Naive thymus-derived CD8-positive, alpha-beta T cell (primary cell): ENCODE measurements at places on chromosomes 5 and 9. TPM values are rescaled to one million over a fixed set of nuclear protein-coding genes. Genes with fewer than 3 reads are reported as not detected.

GRCh38 chr9:72675586-72675985 lies 154.2 kb downstream of the TMC1 start:
- H3K27ac ChIP-seq, result no peak overlapping the region
- no peaks in the 10 kb centered on the region for H3K4me1 ChIP-seq
- no peaks in the 10 kb centered on the region for H3K27me3 ChIP-seq
- no peak overlapping the region for H3K4me3 ChIP-seq
- DNase-seq, result no peak

- peak overlapping the region; percentile 88 for H3K27ac ChIP-seq
- no peak for DNase-seq
- H3K4me1 ChIP-seq, result peaks cover 64% of the 10 kb centered on the region
- no peaks in the 10 kb centered on the region for H3K36me3 ChIP-seq
Measured at GRCh38 chr5:151092762-151093161, 11.9 kb upstream of the TNIP1 start.

GRCh38 chr5:31355337-31355736 lies 161.9 kb downstream of the CDH6 start:
- H3K4me1 ChIP-seq, result no peaks in the 10 kb centered on the region
- no peak overlapping the region for H3K27ac ChIP-seq
- DNase-seq, result no peak
- H3K4me3 ChIP-seq, result no peak overlapping the region
- H3K36me3 ChIP-seq, result no peaks in the 10 kb centered on the region

GRCh38 chr5:1106385-1107166 lies 5.3 kb downstream of the SLC12A7 start:
- peak; percentile 52 for DNase-seq
- H3K36me3 ChIP-seq, result peaks cover 2% of the 10 kb centered on the region
- H3K4me1 ChIP-seq, result peaks cover 90% of the 10 kb centered on the region

GRCh38 chr9:130235558-130236435 lies 29.8 kb upstream of the HMCN2 start:
- H3K4me3 ChIP-seq, result peak overlapping the region; percentile 59
- H3K27ac ChIP-seq, result no peak overlapping the region
- DNase-seq, result peak; percentile 67
- H3K4me1 ChIP-seq, result peaks cover 4% of the 10 kb centered on the region
- no peaks in the 10 kb centered on the region for H3K36me3 ChIP-seq

DNA sequence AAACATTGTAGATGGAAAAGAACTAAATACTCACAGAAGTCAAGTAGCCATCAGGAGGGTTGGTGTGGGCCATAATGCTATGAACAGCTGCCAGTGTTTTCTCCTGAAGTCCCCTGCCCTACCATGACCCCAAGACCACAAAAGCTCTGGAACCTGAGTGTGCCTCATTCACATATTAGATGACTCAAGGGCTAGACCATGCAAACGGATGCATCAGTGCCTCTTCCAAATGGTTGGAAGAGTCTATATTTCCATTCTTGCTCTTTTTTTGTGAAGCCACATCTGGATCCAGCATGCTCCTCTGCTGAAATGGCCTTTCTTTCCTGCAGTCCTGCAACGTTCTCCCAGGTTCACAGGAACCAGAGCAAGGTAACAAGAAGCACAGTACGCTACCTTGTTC lies 136.6 kb upstream of the EPB41L4A start:
- H3K27me3 ChIP-seq, result peaks cover 2% of the 10 kb centered on the region
- DNase-seq, result no peak
- no peaks in the 10 kb centered on the region for H3K4me1 ChIP-seq
- H3K4me3 ChIP-seq, result no peak overlapping the region

DNA sequence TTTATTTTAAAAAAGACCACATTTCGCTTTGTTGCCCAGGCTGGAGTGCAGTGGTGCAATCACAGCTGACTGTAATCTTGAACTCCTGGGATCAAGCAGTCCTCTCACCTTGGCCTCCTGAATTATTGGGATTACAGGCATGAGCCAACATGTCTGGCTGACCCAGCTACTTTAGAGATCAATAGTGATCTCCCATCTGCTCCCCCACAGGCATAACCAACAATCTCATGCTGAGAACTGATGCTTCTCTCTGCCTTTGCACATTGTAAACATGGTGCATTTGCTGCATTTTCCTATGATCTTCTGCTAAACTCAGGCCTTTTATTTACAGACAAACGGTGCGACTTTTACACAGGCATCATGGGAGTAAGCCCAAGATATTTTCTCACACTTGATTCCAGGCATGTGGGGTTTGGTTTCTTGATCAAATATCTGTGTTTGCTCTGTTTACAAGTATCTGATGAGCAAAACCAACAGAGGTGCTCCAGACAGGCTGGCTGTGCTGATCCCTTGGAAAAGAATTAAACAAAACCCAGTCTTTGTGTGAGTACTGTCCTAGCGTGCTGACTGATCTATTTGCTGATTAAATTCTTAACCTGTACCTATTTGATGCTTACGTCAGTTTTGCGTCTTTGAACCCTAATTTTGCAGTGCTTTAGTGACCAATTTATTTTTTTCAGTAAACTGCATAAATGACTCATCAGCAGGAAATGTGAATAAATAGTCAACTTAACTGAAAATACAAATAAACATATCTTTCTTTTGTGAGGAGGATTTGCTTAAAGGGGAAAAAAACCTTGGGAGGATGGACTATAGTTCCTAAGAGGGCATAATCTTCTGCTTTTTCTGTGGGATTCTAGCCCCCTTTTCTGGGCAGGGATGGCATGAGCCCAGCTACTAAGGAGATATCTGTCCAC lies 191.7 kb upstream of the NR3C1 start:
- no peaks in the 10 kb centered on the region for H3K4me1 ChIP-seq
- no peak overlapping the region for H3K4me3 ChIP-seq
- no peak overlapping the region for H3K27ac ChIP-seq

DNA sequence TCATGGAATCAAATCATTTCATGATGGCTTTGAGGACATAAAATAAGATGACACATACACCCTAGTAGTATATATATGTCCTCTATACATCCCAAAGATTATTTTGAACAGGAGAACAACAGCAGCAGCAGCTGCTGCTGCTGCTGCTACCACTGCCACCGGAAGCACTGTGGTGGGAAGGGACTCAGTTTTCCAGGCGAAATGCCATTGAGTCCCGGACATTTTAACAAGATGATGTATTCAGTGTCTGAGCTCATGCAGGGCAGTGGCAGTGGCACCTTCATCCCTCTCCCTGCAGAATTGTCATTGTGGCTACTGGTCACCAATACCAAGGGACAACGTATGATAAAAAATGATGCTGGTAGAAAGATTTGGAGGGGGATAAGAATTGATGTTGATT lies 151.3 kb downstream of the CHSY3 start:
- no peak overlapping the region for H3K27ac ChIP-seq
- no peak overlapping the region for H3K4me3 ChIP-seq
- no peaks in the 10 kb centered on the region for H3K36me3 ChIP-seq
- no peak for DNase-seq
- no peaks in the 10 kb centered on the region for H3K4me1 ChIP-seq

- DNase-seq, result no peak
- no peaks in the 10 kb centered on the region for H3K36me3 ChIP-seq
- no peaks in the 10 kb centered on the region for H3K4me1 ChIP-seq
- no peak overlapping the region for H3K27ac ChIP-seq
Measured at GRCh38 chr5:27479859-27480258, 441.5 kb upstream of the CDH9 start.

DNA sequence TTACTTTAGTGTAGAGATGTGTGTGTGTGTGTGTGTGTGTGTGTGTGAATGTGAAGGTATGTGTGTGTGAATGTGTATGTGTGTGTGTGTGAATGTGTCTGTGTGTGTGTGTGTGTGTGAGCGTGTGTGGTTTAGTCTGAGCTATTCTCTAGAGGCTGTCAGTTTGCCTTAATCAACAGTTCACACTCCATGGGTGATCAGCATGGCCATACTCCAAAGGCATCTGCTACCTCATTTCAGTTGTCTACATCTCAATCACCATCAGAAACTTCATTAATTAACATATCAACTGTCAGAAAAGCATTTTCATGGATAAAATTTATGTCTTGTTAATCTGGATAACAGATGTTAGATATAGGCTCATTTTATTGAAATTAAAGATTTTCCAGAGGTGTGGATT lies 103.1 kb upstream of the PTPN3 start:
- peaks cover 6% of the 10 kb centered on the region for H3K27me3 ChIP-seq
- DNase-seq, result no peak
- H3K4me1 ChIP-seq, result no peaks in the 10 kb centered on the region
- H3K36me3 ChIP-seq, result no peaks in the 10 kb centered on the region
- H3K4me3 ChIP-seq, result no peak overlapping the region

GRCh38 chr5:133406977-133407632 lies 205.2 kb downstream of the FSTL4 start:
- no peaks in the 10 kb centered on the region for H3K36me3 ChIP-seq
- no peak overlapping the region for H3K4me3 ChIP-seq
- H3K4me1 ChIP-seq, result no peaks in the 10 kb centered on the region
- no peak overlapping the region for H3K27ac ChIP-seq
- DNase-seq, result no peak

- H3K36me3 ChIP-seq, result peaks cover 2% of the 10 kb centered on the region
- H3K4me1 ChIP-seq, result peaks cover 9% of the 10 kb centered on the region
- DNase-seq, result no peak
- peaks cover 25% of the 10 kb centered on the region for H3K27me3 ChIP-seq
- no peak overlapping the region for H3K4me3 ChIP-seq
Measured at GRCh38 chr9:19554529-19554928, 145.7 kb downstream of the ACER2 start.

DNA sequence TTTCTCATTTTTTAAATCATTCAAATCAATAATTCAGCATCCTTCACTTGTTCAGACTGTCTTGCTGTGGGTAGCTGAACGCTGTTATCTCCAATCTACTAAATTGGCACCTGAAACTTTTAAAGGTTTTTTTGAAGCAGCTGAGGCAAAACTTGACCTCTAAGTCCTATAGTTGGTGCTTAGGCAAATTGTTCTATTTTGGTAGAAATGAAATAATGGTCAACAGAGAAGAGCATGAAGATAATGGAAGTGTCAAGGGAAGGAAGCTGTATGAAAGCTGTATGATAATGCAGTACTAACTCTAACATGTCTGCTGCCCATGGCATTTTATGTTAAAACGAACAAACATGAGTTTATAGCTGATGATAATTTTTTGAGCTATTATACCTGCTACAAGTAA lies 138.0 kb downstream of the GDNF start:
- no peaks in the 10 kb centered on the region for H3K4me1 ChIP-seq
- H3K27me3 ChIP-seq, result no peaks in the 10 kb centered on the region
- H3K4me3 ChIP-seq, result no peak overlapping the region
- H3K36me3 ChIP-seq, result peaks cover 71% of the 10 kb centered on the region
- H3K27ac ChIP-seq, result no peak overlapping the region

DNA sequence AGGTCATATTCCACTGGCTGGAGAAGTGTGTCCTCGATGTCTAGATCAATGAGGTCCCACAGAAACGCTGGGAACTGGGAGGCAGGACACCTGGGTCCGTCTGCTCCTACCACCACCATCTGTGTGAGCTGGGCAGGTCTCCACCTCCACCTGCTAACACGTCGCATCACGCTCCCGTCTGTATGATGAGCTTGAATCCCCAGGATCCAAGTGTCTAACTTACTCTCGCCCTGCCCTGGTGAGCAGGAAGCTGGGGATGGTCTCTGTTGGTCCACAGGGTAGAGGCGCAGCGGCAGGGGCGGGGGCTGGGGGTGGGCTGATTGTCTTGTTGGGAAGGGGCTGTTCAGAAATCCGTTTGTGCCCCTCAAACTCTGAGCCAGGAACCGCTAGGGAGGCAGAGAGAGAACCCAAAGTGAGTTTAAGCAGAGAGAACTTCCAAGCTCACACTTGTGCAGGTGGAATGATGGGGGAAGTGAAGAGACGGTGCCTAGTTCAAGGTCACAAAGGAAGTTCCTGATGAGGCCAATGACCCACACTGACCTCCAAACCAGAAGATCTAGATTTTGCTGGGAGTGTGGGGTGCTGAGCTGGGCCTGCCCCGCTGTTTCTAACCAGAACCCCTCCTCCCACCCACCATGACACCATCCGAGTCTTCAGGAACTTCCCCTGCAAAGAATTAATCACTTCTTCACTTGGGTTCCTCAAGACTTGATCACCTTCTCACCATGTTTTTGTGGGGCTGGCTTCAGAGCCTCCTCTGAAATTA lies 21.1 kb downstream of the ORM2 start:
- DNase-seq, result no peak
- H3K27me3 ChIP-seq, result no peaks in the 10 kb centered on the region
- H3K4me3 ChIP-seq, result peak overlapping the region; percentile 54
- H3K36me3 ChIP-seq, result peaks cover 31% of the 10 kb centered on the region

DNA sequence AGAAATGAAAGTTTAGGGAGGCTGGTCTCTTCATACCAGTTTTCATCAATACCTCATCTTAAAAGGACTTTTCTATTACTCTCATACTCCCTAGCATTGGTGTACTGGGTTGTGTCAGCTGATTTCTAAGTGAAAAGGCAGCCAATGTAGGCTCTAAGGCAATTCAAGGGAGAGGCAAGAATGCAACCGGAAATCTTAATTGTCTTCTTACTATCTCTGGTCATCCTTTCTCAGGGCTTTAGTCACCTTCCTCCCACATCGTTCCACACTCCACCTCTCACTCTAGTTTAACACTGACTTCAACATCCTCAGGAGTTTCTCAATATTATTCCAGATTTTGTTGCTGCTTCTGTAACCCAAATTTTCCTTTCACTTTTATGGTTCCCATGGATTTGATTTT lies 281.8 kb upstream of the RFX3 start:
- H3K36me3 ChIP-seq, result no peaks in the 10 kb centered on the region
- no peaks in the 10 kb centered on the region for H3K4me1 ChIP-seq
- no peak overlapping the region for H3K27ac ChIP-seq
- DNase-seq, result no peak
- H3K27me3 ChIP-seq, result peaks cover 7% of the 10 kb centered on the region

The PPIP5K2 gene
- 77.2 TPM for total RNA-seq

The F2RL2 gene
- not detected for total RNA-seq

The DBH gene
- not detected for total RNA-seq

The PPP2R2B gene
- total RNA-seq, result 1.8 TPM

The FBXL17 gene
- 25.1 TPM for total RNA-seq

The CRB2 gene
- total RNA-seq, result 0.25 TPM

The PKD2L2 gene
- total RNA-seq, result not detected

The IL17B gene
- total RNA-seq, result not detected

The ABLIM3 gene
- not detected for total RNA-seq

The PRRT1B gene
- not detected for total RNA-seq

The HNRNPAB gene
- total RNA-seq, result 82.5 TPM

The IL4 gene
- not detected for total RNA-seq

The ALDH1A1 gene
- total RNA-seq, result 0.23 TPM

The INSL6 gene
- not detected for total RNA-seq

The RIGI gene
- 20.9 TPM for total RNA-seq

The ORM2 gene
- total RNA-seq, result not detected

The CCDC192 gene
- not detected for total RNA-seq

The PCDHA8 gene
- not detected for total RNA-seq

The NREP gene
- total RNA-seq, result 6.8 TPM

The TRIM36 gene
- total RNA-seq, result not detected
